NCI-H2171 (cell line): ENCODE measurements at places on chromosomes 1 and 21.

DNA sequence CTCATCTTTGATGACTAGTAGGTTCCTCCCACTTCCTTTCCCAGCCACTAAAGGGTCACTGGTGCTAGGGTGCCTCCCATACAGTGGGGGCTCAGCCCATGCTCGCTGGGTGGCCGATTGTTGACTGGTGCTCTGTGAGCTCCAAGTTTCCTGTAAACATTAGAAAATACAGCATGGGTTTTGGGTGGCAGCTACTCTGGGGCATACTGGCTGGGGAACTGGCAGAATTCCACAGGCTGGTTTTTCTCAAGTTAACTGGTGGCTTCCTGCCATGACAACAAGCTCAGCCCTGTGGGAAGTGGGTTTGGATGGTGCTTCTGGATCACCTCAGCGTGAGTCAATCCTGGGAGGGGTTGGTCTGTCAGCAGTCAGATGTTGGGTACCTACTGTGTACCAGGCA is 28.7 kb upstream of the CRNN start:
- no peak for DNase-seq

- DNase-seq: no peak
These were observed 12.5 kb downstream of the SDC3 start for GRCh38 chr1:30895944-30896660.

DNA sequence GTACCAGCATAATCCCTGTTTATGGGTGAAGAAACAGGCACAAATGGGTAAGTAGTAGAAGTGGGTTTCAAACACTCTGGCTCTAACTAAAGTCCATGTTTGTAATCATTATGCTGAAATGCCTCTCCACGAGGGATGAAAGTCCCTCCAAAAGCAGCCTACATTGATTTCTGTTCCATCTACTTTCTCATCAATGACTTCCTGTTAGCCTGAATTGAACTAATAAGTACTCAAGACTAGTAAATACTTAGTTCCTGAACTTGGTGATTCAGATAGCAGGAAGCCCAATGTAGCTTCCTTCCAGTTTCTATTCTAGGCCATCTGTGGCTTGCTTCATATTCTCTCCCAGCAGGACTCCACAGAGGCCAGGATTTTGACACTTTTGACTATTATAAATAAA is 11.3 kb upstream of the BACH1 start:
- DNase-seq: no peak

- DNase-seq: no peak
These were observed 202.7 kb downstream of the RHOU start for GRCh38 chr1:228937851-228938536.

GRCh38 chr1:162717548-162718184 is 72.8 kb upstream of the HSD17B7 start:
- no peak for DNase-seq
